HL-60 (cell line): ENCODE measurements at places on chromosomes 1 and 21.

DNA sequence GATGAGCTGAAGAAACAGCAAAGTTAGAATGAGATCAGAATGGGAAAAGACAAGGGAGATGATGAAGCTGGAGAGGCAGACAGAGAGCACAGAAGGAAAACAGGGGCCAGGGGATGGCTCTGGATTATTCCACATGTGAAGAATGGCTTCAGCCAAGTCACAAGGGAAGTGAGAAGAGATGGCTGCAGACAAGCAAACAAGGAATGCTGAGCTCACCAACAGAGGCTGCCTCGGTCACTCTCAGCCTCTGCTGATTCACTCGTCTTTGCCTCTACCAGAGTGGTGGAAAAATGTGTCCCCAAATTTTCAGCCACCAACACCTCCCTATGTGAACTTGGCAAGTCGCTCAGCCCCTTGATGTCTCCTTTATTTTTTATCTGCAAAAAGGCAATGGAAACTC lies 46.7 kb downstream of the TRABD2B start:
- DNase-seq, result no peak

GRCh38 chr1:180917306-180918065 lies 4.8 kb downstream of the KIAA1614 start:
- DNase-seq, result peak; percentile 20

DNA sequence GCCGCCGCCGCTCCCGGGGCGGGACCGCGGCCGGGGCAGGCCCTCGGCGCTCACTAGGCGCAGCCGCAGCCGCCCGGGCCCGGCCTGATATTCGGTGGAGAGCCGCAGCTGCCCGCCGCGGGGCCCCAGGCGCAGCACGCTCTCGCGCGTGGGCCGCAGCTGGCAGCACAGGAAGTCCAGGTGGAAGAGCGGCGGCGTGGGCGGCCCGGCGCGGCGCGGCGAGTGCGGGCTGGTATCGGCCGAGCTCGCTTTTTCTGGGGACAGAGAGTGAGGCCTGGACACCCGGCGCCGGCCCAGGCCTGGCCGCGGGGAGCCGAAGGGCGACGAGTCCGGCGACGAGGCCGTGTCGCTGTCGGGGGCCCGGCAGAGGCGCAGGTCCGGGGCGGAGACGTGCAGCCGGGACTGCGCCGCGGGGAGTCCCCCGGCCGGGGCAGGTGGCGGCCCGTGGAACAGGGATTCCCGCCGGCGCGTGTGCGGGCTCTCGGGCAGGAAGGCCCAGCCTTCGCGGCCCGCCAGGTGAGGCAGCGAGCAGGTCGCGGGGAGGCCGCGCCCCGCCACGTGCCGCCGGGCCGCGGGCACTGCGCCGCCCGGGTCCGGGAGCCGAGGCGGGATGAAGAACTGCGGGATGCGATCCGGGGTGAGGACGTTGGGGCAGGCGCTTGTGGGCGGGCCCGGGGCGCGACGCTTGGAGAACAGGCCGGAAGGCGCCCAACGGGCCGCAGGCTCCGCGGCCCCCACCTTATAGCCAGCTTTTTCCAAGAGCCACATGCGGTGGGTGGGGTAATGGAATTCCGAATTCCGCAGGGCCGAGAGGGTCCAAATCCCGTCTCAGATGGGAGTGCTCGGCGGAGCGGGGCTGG lies 1.2 kb downstream of the C2CD4D start:
- no peak for DNase-seq

- no peak for DNase-seq
Observed at GRCh38 chr1:39679821-39680220, 7.9 kb upstream of the NT5C1A start.

GRCh38 chr1:7591565-7591964 lies 179.5 kb upstream of the VAMP3 start:
- DNase-seq, result no peak

- DNase-seq, result no peak
Observed at GRCh38 chr1:45554198-45554597, 3.6 kb downstream of the AKR1A1 start.

DNA sequence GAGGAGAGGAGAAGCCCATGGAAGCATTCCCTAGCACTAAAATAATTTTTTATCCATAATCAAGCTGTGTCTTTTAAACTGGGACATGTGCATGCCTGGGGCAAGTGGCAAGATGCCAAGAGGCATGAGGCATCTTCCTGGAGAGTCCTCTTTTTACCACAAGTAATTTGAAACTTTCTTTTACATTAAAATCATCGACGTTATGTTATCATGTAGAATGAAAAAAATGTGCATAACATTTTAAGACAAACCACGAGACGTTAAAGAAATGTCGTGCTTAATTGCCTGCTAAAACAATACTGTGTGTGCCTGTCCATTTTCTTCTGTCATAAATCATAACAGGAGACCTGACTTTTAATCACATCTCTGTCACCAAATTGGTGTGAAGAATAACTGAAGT lies 1.5 kb downstream of the STYXL2 start:
- no peak for DNase-seq

DNA sequence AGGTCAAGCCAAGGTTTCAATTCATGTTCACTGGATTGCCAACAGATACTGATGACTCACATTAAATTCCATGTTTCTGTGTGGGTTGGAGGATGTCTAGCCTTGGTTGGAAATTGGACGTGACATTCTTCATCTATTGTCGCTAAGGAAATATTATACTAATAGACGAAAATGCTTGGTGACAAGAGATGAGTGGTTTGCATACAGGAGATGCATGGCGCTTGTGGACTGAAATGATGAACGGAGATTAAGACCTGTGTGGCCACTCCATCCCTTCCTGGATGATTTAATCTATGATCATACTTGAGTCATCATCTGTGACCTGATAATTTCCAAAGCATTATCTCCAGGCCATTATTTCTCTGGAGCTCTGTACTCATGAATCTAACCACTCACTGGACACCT lies 97.0 kb upstream of the CD34 start:
- DNase-seq, result no peak

- no peak for DNase-seq
Observed at GRCh38 chr21:46674430-46675007, 39.0 kb downstream of the PRMT2 start.
